ENCODE measurements at places on chromosomes 16 and 17.

- no peak for DNase-seq
These were observed 128.6 kb downstream of the IRF8 start for GRCh38 chr16:86027373-86028126.

DNA sequence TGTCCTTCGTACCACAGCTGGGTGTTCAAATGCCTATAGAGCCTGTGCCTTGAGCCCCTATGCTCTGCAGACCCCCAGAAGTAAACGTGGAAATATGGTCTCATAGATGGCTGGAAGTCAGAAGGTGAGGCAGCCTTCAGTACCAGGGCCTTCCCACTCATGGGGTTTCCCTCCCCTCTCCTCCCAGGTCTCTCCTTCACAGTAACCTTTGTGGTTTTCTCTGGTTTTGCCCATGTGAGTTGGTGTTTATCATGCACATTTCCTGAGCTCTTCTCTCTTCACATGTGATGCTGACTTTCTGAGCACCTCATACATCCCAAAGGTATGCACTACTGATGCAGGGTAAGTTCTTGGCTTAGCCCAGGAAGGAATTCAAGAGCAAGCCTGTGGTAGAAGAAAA, 35.4 kb downstream of the TMEM114 start:
- no peak for DNase-seq

GRCh38 chr16:57661510-57661909, 6.6 kb upstream of the ADGRG3 start:
- no peak for DNase-seq

DNA sequence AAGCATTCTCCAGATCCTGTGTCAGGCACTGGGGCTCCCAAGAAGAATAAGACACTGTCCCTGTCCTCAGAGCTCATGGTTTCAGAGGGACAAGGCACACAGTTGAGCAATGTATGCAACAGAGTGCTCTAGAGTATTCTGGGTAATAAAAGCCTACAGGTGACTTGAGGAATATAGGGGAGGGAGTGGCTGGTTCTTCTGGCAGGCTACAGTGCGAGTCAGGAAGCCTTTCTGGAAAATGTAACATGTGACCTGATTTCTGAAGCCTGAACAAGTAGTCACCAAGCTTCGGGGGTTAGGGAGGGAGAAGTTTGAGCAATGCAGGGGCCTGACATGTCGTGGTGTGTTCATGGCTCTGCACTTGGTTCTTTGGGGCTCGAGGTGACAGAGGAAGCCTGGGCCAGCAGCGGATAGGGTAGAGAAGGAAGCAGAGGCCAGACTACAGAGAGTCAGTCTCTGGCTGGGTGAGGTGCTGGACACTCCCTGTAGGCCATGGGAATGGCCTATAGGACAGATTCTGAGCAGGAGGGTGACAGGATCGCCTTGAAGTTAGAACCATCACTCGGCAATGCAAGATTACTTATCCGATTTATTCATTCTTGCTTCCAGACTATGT, 16.0 kb upstream of the LRRC75A start:
- DNase-seq = no peak

GRCh38 chr16:21600031-21600773, 825 bp downstream of the METTL9 start:
- no peak for DNase-seq

- no peak for DNase-seq
These were observed 9.3 kb downstream of the PRSS27 start for GRCh38 chr16:2710711-2711231.

- DNase-seq = no peak
These were observed 5.2 kb downstream of the IL32 start for GRCh38 chr16:3070608-3071111.

GRCh38 chr16:81635063-81635937, 143.8 kb upstream of the PLCG2 start:
- no peak for DNase-seq

DNA sequence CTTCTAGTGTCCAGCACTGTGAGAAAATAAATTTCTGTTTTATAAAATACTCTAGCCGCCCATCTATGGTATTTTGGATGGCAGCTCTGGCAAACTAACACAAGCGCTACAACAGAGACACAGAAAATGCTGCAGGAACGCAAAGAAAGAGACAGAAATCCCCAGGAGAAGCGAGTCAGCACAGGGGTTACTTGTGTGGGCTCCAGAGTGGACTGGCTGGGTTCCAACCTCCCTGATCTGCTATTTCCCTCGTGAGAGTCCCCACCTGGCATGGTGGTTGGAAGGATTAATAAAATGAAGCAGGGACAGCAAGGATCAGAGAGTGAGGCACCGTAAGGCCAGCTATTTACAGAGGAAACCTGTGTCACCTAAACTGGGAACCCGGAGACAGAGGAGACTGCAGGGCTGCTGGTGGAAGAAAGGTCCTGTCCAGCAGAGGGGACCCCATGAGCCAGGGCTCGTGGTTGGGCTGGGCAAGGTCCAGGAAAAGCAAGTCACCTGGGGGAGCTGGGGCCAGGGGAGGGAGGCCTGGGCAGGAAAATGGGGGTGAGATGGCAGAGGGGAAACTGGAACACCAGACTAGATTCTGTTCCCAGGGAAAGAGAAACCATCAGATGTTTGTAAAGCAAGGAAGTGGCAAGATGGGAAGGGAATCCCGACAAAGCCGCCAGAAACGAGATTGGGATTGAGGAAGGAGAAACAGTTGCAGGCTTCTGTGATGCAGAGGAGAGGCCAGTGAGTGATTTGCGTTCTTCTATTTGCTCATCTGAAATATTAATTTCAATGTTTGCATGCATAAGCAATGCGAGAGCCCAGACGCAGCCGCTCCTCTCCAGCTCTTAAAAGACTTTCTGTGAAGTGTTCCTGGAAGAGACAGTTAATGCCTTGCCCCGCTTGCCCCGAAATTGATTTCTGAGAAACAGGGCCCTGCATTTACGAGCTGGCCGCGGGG, 63.0 kb upstream of the TEKT3 start:
- DNase-seq = no peak

GRCh38 chr16:59260892-59261291, 526.8 kb upstream of the GOT2 start:
- DNase-seq = no peak

DNA sequence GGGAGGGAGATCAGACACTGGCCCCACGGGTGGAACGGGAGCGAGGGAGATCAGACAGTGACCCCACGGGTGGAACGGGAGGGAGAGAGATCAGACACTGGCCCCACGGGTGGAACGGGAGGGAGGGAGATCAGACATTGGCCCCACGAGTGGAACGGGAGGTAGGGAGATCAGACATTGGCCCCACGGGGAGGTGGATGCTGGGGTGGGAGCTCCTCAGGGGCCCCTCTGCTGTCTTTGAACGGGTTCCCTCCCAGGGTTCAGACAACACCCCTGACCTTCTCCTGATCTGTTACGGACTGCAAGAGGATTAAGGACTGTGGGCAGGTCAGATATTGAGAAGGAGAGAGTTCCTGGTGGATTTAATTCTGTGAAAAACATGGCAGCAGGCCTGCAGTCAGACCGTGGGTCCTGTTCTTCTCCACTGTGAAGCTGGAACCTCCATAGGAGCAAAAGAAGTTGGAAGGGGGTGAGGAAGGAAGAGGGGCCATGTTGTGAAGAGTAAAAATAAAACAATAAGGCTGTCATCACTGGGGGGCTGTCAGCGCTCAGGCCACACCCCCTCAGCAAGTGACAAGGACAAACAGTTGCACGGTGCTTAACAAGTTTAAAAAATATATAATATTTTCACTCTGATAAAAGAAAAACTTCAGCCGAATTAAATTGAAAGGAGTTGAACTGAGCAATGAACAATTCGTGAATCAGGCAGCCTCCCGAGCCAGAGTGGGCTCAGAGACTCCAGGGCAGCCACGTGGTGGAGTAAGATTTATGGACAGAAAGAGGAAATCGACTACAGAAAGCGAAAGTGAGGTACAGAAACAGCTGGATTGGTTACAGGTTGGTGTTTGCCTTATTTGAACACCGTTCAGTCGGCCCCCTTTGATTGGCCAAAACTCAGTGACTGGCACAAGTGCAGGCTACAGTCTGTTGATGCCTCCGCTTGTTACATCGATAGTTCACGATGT, 348.7 kb upstream of the TNRC6C start:
- DNase-seq = peak; percentile 21

GRCh38 chr16:19844945-19845641, 39.6 kb downstream of the GPRC5B start:
- DNase-seq = no peak

DNA sequence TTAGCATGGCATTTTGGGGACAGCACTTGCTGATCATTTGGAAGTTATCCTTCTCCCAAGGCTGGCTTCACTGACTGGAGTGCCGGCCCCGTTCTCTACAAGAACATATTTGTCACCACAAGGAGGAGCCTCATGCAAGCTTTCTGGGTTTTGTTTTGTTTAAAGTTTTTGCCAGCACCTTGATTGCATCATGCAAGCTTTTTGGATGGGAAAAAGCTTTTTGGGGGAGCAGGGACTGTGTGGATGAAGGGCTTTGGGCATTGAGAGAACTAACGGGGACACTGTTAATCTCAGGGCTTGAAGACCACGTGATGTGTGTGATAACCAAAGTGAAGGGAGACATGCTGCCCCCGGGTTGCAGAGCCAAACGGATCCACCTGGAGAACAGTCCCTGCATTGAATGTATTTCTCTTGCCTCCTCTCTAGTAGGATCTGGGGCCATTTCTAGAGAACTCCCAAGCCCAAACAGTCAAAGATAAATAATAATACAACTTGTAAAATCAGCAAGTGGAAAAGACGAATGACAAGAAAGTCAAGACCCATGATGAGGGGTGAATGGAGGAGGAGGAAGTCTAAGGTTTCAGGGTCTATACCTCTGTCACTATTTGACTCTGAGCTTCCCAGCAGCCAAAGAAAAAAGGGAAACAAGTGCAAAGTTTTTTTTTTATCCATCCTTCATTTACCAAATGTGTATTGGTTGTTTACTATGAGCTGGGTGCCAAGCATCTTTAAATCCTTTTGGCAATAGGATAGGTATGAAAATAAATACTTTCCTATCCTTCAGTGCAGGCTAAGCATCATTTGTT, 17.2 kb downstream of the TMEM114 start:
- DNase-seq = no peak

DNA sequence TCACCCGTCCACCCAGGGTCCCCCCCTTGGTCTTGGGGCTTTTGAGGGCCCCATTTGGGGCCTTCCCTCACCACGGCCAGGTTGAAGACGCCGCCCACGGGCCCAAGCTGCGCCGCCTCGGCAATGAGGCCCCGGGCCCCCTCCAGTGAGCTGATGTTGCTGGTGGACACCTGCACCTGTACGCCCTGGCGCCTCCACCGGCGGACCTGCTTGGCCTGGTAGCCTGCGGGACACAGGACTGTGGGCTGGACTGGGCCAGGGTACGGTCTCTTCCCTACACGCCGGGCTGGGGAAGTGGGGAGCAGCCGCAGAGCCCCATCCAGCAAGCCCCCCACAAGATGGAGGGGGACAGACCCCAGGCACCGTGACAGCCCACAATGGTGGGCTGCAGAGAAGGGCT, 15.6 kb downstream of the FASN start:
- DNase-seq = no peak

DNA sequence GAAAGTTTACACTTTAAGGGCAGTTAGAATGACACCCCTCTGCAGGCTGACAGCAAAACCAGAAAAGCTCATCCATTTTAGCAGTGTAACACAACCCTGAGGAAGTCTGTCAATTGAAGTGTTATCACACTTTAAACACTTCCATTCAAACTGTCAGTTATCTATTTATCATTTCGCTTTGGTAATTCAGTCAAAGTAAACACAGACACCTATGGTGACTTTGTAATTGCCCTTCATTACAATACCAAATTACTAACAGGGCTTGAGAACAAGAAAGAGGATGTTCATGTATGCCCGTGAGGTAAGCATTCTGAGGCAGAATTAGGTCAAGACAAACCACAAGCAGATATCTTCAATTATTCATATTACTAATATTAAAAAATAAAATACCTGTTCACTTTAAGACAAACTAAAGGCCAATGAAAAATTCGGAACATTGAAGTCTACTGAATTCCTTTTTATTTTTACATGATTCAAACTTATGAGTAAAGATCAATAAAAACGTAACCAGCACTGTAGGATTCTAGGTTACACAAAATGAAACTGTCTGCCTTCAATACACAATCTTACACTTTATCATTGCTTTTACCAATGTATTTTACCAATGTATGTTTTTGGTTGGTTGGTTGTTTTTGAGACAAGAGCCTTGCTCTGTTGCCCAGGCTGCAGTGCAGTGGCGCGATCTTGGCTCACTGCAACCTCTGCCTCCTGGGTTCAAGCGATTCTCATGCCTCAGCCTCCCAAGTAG, 57.1 kb downstream of the BRIP1 start:
- DNase-seq = no peak

GRCh38 chr17:4617090-4617489, 24.4 kb downstream of the ALOX15 start:
- DNase-seq = no peak

Data from stimulated activated CD4-positive, alpha-beta T cell treated with anti-CD3 and anti-CD28 coated beads, TNF-alpha, amount 100 ng/mL, for 1 hour (primary cell).